Stimulated activated CD4-positive, alpha-beta T cell treated with anti-CD3 and anti-CD28 coated beads, Interleukin-15, amount 100 ng/mL, for 24 hours (primary cell): ENCODE measurements at places on chromosomes 16 and 17.

DNA sequence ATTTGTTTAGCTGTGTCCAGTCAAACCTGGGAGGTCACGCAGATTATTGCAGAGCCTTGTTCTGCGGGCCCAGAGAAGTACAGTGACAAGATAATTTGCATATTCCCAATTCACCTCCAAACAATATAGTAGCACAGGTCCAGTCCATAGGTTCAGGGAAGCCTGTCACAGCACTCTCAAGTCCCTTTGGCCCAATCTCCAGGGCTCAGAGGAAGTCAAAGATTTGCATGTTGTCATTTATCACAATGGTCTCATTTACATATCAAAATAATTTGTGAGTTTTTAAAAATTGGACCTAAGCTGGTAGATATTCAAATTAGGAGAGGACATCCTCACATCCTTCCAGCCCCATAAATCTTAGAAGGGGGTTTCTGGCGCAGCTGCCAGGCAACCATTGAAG, 11.9 kb downstream of the ZBTB4 start:
- no peak for DNase-seq

- no peak for DNase-seq
Measured at GRCh38 chr16:27363797-27364196, 38.2 kb upstream of the IL21R start.

GRCh38 chr16:52727849-52728248, 180.9 kb upstream of the TOX3 start:
- DNase-seq: no peak

DNA sequence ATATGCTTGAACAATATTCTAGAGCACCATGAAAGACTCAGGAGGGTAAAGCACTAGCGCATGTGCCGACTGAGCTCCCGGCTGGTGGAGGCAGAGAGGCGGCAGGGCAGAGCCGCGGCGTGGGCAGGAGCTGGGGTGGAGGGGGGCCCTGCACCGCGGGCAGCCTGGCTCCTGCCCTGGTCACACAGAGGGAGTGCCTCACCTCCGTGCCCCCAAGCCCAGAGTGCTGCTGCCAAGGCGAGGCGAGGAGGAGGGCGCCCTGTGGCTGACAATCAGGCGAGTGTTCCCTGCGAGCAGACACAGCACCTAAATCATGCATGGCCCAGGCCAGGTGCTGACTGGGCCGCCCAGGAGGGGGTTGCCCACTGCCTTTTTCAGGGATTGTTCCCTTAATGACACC, 105.8 kb upstream of the TNRC6C start:
- no peak for DNase-seq

DNA sequence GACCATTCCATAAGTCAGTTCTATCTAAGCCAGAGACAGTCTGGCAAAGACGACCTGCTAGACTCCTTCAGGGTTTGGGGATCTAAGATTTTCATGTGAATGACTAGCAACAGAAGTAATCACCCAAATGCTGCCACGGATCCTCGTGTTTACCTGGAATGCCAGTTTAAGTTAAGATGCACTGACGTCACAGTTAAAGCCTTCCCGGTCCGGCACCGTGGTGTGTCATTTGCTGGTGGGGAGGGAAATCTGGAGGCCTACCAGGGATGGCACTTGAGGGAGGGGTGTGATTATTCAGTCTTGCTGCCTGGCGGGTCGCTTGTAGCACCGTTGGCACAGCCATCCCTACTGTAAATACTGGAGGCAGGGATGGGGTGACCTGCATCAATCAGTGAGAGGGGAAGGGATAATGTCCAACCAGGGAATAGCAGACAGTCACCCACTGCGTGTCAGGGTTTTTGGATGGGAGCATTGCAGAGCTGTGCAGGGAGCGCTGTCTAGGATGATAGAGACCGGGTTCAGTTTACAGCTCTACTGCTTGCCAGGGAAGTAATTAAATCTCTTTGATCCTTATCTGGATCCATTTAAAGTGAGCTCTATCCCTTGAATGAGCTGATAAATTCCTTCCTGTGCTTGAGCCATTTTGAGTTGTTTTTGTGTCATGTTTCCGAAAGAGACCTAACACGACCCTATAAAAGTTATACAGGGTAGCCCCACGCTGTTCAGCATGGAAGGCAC, 764.7 kb upstream of the EEF2KMT start:
- DNase-seq: no peak

DNA sequence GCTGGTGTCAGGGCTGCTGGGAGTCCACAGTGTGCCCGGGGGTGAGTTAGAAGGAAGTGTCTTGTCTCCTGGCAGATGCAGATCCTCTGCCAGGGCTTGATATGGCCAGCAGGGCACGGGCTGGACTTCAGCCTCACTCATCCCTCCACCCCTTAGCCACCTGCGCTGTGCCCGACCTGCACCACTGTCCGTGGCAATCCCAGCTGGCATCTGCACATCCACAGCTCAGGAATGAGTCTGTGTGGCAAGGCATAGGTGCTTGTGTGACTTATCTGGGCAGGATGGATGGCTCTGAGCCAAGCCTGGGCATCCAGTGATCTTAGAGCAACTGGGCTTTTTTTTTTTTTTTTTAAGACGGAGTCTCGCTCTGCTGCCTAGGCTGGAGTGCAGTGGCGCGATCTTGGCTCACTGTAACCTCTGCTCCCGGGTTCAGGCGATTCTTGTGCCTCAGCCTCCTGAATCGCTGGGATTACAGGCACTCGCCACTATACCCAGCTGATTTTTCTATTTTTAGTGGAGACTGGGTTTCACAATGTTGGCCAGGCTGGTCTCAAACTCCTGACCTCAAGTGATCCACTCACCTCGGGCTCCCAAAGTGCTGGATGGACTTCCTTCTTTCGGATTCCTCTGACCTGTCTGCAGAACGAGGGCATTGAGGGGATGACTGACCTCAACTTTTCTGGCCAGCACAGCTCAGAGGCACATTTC, 22.5 kb upstream of the CACNG1 start:
- no peak for DNase-seq

GRCh38 chr16:87602001-87602775, at the start of gene JPH3:
JPH3 (plus strand) TSS chr16:87602508; CDS start chr16:87603147, 639 bp downstream.
- DNase-seq: peak; percentile 12

DNA sequence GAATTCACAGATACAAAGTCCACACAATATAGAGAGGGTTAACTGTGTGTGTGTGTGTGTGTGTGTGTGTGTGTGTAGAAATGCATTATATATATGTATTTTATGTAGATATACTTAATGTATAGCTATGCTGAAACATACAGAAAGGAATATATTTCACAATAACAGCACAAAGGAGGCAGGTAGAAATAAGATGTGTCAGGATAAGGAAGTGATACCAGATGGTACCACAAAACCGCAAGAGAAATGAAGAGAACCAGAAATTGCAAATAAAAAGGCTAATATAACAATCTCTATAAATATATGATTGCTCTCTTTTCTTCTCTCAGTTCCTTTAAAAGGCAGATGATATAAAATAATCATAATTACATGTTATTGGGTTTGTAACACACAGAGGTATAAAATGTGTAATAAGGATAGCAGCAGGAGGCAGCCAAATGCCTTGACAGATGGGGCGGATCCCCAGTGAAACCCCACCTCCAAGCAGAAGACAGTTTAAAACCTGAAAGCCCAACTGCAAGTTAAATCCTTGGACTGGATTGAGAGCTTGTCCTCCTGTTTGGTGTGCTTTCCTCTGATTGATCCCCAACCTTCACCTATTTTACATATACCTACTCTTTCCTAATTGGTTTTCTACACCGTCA, 365.4 kb upstream of the C16orf82 start:
- no peak for DNase-seq

GRCh38 chr16:1196494-1196893, 28.6 kb downstream of the TPSG1 start:
- DNase-seq: no peak

DNA sequence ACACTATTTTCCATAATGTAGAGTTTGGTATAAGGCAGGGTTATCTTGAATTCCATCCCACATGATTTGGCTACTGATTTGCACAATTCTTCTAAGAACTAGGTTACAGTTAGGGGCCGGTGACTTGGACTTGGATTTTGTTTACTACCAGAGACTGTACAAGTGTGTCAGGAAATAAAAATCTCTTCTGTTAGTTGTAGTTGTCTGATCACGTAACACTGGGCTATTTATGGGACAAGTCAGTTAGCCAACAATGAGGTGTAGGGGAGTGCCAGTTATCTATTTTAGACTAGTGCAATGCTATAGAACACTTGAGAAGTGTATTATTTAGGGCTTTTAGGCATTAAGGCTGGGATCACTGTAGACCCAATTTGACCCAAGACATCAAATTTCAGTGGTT, 39.7 kb upstream of the GHDC start:
- no peak for DNase-seq

DNA sequence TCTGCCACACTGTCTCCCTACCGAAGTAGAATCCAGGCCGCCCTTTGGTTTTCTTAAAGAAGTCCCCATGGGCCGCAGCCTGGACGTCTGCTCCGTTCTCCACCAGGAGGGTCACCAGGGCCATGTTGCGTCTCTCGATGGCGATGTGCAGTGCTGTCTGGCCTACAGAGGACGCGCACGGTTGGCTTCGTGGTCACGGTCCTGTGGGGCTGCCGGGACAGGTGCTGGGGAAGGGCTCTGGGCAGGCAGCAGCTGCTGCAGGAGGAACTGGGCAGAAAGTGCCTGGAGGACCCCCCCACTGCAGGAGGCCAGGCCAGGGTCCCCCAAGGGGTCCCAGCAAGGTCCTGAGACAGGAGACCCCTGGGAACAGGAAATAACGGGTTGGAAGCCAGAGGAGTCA, 19.0 kb downstream of the TRPV1 start:
- DNase-seq: no peak

GRCh38 chr16:48911700-48912099, 301.7 kb upstream of the N4BP1 start:
- no peak for DNase-seq

DNA sequence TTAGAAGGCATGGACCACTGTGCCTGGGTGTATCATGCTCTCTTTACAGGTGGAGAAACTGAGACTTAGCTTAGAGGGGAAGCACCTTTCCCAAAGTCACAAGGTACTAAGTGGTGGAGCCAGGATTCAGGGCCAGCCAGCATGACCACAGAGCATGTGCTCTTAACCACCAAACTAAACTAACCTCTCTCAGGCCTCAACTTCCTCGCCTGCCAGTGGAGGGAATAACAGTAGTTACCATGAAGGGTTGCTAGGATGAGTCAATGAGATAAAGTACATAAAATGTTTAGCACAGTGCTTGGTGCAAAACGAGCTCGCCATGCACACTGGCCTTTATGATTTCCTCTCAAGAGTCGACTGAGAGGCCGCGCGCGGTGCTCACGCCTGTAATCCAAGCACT, 6.4 kb upstream of the MYO1C start:
- no peak for DNase-seq

GRCh38 chr17:78444392-78444791, 65.9 kb downstream of the PGS1 start:
- DNase-seq: no peak

DNA sequence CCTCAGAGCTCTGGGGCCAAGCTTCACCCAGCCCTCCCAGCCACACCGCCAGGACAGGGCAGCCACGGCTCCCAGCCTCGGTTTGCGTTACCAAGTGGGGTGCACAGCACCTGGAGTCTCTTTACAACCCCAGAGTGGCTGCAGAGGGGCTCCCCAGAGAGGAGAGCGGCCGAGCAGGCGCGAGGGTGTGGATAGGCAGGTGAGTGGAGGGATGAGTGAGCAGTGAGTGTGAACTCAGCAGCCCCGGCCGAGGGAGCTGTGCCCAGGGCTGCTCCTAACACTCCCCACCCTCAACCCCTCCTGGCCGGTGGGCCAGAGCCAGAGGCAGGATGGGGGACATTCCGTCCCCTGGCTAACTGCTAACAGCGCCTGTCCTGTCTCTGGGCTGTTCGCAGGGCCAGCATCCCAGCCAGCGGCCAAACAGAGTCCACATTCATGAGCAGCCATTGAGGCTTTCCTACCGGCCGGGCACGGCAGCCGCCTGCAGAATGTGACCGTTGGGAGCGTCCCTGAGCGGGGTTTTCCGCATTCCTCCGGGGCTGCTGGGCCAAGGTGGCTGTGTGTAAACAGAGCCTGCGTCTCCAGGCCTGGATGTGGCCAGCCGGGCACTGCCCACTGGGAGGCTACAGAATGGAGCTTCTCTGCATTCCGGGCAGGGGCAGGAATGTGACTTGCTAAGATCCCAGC, 5.3 kb downstream of the ZNF469 start:
- no peak for DNase-seq

DNA sequence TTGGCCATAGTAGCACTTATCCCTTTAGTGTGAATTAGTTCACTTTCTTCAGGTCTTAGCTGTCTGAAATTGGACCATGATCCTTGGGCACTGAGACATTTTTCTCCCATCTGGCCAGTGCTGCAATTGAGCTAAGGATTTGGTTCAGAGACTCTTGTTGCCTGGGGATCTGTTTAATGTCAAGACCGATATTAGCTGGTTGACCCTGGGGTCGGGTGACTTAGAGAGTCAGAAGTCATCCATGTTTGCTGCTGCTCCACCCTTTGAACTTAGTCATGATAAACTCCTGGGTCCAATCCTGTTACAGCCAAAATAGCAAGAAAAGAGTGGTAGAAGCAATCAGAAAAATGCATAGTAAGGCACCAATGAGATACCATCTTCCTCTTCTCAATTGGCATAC, 45.8 kb upstream of the TOX3 start:
- DNase-seq: no peak

DNA sequence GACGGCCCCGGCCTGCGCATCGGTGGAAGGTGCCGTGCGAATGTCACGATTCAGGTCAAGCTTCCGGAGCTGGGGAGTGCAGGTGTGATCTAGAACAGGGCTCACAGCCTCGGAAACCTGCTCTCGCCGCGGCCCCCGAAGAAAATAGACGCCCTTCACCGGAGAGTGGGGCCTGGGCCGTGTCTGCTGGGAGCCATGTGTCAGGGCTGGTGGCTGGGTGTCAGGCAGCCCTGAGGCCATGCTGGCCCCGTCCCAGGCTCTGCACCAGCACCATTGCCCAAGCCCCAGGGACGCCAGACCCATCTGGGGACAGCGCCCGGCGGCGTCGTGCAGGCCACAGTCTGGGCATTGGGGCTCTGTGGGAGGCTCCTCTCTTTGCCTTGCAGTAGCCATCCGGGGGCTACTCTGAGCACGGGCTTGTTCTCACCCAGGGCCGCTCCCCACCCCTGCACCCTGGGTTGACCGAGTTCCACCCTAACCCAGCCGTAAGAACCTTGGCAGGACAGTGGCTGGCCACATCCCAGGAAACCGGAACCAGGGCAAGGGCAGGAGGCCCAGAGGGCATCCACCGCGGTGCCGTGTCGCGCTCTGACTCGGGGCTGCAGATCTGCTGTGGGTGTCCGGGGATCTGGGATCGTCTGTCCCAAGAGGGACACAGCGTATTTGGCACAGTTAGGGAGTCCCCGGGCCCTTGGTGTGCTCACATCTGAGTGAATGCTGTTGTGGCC, 5.3 kb upstream of the NUDT16L1 start:
- no peak for DNase-seq
